ENCODE measurements at places on chromosomes 3 and 15.

DNA sequence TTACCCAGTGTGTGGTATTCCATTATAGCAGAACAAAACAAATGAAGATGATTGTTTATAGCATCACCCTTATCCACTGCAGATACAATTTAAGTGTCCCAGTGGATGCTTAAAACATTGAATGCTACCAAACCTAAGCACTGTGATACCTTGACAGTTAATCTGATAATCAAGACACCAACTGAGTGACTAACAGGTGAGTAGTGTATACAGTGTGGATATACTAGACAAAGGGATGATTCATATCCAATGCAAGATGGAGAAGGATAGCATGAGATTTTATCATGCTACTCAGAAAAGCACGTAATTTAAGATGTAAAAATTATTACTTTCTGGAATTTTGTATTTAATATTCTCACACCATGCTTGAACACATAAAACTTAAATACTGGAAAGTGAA lies 1449.0 kb downstream of the OTOL1 start:
- no peak for DNase-seq

DNA sequence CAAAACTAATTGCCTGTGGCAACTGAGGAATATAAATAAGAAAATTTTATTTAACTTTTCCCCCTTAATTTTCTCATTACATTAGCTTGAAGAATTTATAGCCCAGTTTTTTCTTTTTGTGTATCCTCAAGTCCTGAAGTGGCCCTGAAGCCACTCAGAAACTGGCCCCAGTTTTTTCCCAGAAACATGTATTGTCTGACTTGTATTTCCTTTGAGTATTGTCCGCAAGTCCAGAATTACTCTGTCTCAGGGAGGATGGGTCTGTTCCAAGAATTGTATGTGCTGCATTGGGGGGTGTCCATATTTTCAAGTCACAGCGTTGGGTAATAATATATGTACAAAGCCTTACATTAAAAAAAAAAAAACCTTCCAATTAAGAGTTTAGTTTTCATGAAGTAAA lies 149.7 kb upstream of the IL12A start:
- no peak for DNase-seq

DNA sequence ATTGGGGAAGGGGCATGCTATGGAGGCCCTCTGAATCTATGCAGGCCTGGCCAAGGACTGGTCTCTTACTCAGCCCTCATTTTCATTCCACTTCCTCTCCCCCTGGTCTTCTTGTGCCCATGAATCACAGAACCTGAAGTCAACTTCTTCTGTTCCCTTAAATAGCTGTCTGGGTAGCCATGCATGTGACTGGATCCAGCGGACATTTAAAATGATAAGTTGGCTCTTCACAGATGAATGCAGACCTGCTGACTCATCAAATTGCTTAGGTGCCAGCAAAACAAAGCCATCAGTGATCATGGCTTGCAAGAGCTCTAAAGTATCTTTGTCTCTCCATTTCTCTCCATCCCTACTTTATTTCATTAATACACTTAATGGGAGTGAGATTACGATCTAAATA lies 90.1 kb upstream of the CADPS start:
- DNase-seq, result no peak

- no peak for DNase-seq
These were observed 64.4 kb downstream of the P2RY1 start for GRCh38 chr3:152899306-152899705.

DNA sequence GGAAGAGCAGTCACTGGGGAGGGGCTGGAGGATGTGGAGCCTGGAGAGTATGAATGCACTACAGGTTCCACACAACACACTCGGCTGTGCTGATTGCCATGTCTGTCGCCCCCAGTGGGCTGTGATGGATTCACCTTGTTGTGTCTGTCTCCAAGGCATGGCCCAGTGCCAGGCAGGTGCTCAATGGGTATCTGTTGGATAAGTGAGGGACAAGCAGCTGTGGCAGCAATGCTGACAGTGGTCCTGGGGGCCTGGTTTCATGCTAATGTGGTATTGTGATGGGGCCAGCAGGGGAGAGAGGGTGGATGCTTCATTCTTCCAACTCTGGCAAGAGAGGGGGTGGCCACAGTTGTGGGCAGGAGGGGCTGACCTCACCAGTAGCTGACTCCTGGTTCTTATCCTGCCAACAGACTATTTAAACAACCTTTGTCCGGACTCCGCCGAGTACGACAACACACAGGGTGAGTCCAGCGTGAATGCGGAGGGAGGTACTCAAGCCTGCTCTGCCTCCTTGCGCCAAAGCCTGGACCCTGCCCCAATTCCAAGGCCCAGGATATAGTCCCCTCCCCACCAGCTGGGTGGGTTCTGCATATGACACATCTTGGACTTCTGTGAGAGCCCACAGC lies 47.3 kb upstream of the NR2C2 start:
- DNase-seq, result no peak

GRCh38 chr3:185712337-185712736 lies 112.5 kb downstream of the IGF2BP2 start:
- DNase-seq, result no peak

DNA sequence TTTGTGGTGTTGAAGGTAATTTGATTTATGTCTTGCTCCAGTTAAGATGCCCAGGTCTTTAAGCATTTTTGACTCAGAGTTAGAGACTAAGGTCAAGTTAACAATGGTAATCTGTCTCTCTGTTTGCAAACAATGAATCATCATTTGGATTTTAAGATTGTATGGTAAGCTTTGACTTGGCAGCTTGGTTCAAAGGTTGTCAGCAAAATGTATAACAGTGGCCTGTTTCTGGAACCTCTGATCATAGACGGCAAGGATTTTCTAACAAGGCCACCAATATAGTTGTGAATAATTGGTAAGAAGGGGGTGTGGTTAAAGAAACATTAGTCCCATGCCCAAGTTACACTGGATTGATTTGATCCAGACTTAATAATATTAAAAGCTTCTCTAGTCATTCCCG lies 775.2 kb upstream of the GOLIM4 start:
- no peak for DNase-seq

DNA sequence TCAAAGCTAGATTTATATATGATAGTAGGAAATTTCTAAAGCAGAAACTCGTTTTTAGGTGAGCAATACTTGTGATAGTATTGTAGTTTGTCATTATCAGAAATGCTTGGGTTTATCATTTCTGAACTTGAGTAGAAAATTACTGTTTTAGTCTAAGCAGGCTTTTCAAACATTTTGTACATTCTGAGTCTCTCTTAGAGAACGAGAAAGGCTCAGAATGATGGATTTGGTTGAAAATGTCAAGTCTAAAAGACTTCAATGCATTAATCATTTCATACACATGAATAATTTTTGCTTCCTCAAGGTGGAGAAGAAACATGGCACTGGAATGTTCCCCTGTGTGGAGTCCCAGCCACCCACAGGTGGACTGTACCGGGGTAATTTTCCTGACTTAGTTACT lies 387.1 kb downstream of the NAALADL2 start:
- no peak for DNase-seq

DNA sequence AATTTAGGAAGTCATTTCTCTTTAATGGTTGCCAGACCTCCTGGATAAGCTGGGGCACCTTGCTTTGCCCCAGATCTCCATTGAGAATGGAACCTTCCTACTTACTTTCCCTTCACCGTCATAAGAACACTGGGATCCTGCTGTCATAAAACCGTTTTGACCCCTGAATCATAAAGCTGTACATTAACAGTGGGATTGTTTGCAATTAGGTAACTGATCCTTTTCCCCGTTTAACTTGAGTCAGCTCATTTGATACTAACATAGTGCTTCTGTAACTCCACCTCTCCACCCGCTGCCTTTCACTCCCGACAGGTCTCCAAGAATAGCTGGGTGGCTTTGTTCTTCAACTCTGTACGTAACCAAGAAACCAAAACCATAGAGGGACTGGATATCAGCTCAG lies 308.2 kb upstream of the WNT5A start:
- DNase-seq, result no peak

DNA sequence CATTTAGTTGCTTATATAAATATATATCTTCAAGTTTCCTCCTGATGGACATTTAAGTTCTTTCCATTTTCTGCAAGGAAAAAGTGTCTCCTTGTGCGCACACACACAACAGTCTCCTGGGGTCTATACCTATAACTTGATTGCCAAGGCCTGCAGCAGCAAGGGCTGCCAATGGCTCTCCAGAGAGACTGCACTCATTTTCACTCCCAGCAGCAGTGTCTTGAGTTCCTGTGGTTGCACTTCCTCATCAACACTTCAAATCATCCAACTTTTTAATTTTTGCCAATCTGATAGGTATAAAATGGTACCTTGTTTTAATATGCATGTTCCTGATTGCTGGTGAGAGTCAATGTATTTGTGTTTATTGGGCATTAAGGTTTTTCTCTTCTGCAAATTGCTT lies 23.1 kb downstream of the TNFAIP8L3 start:
- DNase-seq, result no peak

GRCh38 chr15:100932676-100933348 lies 13.7 kb downstream of the LRRK1 start:
- DNase-seq, result no peak

DNA sequence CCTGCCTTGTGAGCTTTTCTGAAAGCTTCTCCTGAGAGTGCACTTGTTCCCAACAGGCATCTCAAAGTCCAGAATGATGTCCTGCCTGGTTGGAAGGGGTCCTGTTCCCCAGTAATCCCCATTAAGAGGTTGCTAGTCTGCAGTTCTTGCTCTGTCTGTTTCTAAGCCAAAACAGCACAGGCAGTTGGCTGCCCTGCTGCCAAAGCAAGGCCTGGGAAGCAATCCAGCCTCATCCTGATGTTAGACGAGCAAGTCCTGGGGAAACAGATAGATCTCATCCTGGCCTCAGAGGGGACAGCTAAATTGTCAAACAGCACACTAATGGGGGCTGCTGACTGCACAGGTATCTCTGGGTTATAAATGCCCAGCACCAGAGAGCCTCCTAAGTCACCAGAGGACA lies 198.0 kb downstream of the EPHB1 start:
- no peak for DNase-seq

DNA sequence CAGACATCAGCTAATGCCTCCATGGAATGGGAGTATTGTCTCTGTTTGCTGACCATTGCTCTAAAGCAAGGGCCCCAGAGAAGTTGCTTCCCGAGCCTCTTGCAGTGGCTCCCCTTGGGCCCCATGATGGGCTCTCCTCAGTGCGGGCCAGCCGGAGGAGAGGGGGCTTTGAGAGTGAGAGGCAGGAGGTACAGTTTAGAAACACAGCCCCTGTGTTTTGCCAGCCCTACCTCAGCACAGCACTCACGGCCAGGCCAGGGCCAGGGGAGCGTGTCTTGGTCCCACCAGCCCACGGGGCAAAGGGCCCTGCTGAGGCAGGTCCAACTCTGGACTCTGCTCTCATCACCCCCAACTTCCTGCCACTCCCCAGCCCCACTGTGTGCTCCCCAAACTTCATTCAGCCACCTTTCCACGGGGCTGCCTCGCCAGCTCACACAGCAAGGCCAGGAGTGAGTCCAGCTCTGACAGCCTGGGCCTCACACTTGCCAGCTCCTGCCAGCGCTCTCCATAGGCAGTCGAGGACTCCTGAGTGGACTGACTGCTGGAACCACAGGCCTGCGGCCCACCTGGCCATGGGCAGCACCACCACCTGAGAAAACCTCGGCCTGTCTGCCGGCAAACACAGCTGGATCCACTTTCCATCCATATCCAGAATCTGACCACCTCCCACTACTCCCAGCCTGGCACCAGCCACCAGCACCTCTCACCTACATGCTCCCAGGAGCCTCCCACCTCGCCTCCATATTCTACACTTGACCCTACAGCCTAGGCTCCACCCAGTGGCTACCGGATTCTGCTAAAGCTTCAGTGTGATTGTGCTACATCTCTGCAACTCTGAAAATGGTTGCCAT lies 99.0 kb downstream of the TLE3 start:
- no peak for DNase-seq

- no peak for DNase-seq
These were observed 543.0 kb downstream of the UNC13C start for GRCh38 chr15:54521206-54521605.

- DNase-seq, result no peak
These were observed 110.6 kb upstream of the DCBLD2 start for GRCh38 chr3:99012051-99012450.

DNA sequence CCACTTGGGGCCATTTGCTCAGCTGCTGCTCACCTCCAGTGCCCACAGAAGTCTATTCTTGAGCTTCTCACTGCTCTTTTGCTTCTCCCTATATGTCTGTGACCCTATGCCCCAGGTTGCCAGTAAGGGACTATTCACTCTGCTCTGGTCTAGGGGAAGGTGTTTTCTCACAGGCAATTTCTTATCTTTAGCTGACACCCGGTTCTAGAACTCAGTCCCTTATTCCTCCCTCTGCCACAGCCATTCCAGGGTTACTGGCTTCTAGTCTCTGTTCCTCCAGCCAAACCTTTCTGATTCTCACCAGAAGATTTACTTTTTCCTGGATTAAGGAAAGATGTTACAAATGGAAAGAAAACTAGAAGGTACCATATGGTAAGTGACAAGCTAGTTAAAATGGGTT lies 574.0 kb downstream of the NTRK3 start:
- DNase-seq, result no peak

GRCh38 chr3:184039414-184039813 lies 7.9 kb downstream of the HTR3D start:
- DNase-seq, result no peak

- no peak for DNase-seq
These were observed 70.2 kb downstream of the PEAK1 start for GRCh38 chr15:77349666-77350065.

DNA sequence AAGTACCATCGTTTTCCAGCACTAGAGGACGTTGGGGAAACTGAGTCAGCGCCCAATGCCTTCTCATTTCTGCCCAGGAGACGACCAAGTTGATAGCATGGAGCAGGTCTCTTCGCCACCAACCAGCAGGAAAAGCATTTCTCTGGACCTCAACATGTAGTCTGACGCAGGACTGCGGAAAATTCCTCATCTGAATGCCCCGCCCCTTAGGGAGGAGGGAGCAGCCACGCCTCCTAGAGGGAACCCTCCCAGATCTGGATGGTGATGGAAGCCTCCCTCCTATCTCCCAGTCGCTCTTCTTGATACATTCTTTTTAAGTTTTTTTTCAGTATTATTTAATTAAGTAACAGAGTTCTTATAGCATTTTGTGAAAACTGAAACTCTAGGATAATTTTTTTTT lies 17.4 kb upstream of the MINDY4B start:
- DNase-seq, result no peak

- DNase-seq, result no peak
These were observed 3.8 kb downstream of the EIF2AK4 start for GRCh38 chr15:39937696-39938095.

DNA sequence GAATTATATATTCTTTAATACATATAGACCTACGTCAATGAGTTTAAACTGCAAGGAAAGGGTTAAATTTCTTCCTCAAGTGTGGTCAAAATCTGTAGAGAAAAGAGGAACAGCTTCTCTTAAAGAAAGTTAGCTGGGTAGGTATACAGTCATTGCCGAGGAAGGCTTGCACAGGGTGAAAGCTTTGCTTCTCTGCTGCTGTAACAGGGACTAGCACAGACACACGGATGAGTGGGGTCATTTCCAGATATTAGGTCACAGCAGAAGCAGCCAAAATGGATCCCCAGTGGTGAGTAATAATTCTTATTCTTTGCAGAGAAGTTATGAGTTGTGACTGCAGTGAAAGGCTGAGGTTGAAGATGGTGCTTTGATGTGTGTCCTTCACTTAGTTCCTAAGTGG lies at the start of gene CD86:
Gene CD86, plus strand, starts transcription at position 148 of the 400 bp plus-strand sequence. Its CDS starts 128 bp downstream, at position 276.
- DNase-seq, result no peak

GRCh38 chr15:63044645-63045464 lies 2.3 kb downstream of the TPM1 start:
- no peak for DNase-seq
